ENCODE measurements at places on chromosomes 16 and 17. TPM values are rescaled to one million over a fixed set of nuclear protein-coding genes. Genes with fewer than 3 reads are reported as not detected.

DNA sequence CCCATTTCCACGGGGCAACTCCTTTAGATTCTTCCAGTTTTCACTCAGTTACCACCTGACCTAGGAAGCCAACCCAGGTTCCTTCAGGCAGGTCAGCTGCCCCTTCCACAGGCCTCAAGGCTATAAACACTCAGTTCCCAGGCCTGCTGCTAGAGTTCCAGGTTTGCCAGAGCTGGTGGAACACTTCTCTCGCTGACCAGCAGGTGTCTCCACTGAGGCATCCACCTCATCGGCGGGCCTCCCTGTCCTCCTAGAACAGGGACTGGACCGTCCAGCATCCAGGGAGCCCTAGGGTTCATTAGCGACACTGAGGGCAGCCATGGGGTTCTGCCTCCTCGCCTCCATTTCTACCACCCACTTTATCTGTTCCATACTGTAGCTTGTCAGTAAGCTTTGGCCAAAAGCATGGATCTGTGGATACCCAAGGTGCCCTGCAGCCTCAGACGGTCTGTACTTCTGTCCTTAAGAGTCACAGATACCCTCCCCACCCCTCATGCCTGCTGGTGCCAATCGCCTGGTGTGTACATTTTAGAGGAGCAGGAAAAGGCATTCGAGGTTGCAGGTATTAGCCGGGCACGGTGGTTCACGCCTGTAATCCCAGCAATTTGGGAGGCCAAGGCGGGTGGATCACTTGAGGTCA lies 29.0 kb downstream of the PIMREG start:
- H3K27ac ChIP-seq: no peak overlapping the region
- peak; percentile 40 for DNase-seq

GRCh38 chr16:56041556-56042140 lies 149.6 kb upstream of the GNAO1 start:
- no peaks in the 10 kb centered on the region for H3K36me3 ChIP-seq
- no peak overlapping the region for H3K4me3 ChIP-seq
- no peaks in the 10 kb centered on the region for H3K27me3 ChIP-seq
- peak; percentile 7 for DNase-seq
- no peaks in the 10 kb centered on the region for H3K4me1 ChIP-seq
- H3K27ac ChIP-seq: no peak overlapping the region

Gene TMEM220
- not detected for total RNA-seq

- peaks cover 41% of the 10 kb centered on the region for H3K4me1 ChIP-seq
- no peak overlapping the region for H3K27ac ChIP-seq
- H3K36me3 ChIP-seq: peaks cover 18% of the 10 kb centered on the region
- no peaks in the 10 kb centered on the region for H3K27me3 ChIP-seq
Measured at GRCh38 chr17:77328823-77329740, 188.3 kb downstream of the SEC14L1 start.

DNA sequence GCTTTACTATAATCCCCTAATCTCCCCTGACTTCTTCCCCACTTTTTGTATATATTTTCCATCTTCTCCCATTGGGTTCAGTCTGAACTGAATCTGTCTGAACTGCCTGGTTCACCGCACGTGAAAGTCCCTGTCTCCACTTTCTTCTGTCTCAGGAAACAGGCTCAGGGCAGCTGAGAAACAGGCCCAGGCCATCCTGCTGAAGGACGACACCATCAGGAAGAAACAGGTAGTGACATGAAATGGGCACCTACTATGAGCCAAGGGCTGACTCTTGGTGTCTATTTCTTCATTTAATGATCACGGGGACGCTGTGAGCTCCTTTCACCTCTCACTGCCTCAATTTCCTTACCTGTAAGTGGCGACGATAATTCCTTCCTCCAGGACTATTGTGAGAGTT lies 90.5 kb upstream of the HSBP1 start:
- H3K27me3 ChIP-seq: peaks cover 13% of the 10 kb centered on the region
- H3K36me3 ChIP-seq: no peaks in the 10 kb centered on the region
- no peak overlapping the region for H3K27ac ChIP-seq

Gene AXIN1
- total RNA-seq: 20.2 TPM

DNA sequence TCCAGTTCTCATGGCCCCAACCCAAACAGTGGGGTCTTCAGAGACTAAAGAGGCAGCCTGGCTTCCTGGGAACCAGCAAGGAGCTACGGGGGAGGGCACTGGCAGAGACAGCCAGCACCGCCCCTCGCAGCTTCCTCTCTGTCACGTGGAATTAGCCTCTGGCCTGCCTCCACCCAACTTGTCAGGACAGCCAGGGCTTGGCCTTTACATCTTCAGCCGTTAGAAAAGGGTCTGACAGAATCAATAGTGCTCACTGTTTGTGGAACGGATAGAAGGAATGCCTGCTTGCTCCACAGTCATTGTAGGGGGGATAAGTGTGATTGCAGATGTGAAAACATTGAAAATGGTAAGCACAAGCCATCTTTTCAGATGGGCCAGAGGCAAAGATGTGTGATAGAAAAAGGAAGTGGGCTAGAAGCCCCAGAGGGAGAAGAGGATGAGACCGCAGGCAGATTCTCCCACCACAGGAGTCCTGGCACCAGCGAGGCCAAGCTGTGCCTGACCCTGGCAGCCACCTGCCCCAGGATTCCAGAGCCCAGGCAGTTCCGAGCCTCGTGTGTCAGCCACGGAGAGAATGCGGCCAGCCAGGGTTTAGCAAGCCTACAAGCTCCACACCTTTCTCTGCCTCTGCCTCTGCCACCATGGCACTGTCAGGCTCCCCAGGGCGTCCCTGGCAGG lies 18.6 kb downstream of the GRIN2C start:
- no peak for DNase-seq
- H3K4me3 ChIP-seq: no peak overlapping the region
- H3K4me1 ChIP-seq: peaks cover 25% of the 10 kb centered on the region
- no peak overlapping the region for H3K27ac ChIP-seq
- H3K27me3 ChIP-seq: no peaks in the 10 kb centered on the region

GRCh38 chr17:6269478-6269877 lies 165.4 kb downstream of the AIPL1 start:
- peak; percentile 6 for DNase-seq
- no peaks in the 10 kb centered on the region for H3K4me1 ChIP-seq
- no peak overlapping the region for H3K27ac ChIP-seq
- H3K4me3 ChIP-seq: no peak overlapping the region
- peaks cover 23% of the 10 kb centered on the region for H3K27me3 ChIP-seq

DNA sequence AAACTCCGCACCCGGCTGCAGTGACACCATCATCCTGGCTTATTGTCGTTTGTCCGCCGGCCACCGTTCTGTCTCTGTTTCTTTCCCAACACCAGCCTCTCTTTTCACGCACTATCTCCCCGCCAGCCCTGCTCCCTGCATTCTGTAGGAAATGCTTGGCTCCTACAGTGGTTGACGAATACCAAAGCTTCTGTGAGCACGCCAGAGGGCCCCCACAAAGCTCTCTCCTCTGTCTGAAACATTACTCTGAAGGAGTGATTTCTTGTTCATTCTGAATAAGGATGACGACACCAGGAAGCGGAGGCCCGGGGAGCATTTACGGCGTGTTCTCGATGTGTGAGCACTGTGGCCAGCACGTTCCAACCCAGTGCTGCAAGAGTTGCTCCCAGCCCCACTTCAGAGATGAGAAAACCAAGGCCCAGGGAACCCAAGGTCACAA lies 58.8 kb downstream of the ADCY9 start:
- H3K27ac ChIP-seq: no peak overlapping the region
- H3K36me3 ChIP-seq: no peaks in the 10 kb centered on the region
- H3K4me1 ChIP-seq: peaks cover 20% of the 10 kb centered on the region
- H3K4me3 ChIP-seq: no peak overlapping the region
- H3K27me3 ChIP-seq: no peaks in the 10 kb centered on the region
- DNase-seq: no peak

DNA sequence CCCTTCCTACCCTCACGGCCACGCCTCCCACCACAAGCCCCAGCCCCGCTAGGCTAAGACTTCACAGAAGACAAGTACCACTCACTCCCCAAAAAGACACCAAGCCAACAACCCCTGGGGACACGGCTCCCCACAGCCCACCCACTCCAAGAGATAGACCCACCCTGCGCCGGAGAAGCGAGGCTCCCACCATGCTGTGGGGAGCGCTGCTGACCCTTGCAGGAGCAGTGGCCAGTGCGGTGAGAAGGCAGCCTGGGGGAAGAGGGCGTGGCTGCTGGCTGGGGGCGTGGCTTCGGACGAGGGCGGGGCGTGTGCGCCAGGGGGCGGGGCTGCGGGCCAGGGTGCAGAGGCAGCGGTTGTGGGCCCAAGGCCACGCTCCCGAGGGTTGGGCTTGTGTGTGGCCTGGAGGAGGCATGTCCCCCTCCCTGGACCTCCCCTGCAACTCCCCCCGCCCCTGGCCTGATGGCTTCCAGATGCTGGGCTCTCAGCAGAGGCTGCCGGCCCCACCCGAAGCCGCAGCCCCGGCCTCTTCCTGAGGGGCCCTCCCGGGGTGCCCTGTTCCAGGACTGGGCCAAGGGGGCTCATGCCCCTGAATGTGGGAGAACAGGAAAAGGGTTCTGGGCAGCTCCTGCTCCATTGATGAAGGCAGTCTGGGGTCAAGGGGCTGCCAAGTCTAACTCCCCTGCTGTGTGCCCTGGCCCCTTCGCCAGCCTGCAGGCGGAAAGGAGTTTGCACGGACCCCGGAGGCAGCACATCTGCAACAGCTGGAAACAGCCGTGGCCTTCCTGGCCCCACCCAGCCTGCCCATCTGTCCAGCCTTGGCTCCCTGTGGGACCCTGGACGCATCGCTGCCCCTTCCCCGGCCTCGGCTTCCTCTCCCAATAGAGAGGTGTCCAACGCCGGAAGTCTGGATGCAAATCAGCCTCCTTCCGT lies 9.1 kb downstream of the TFAP4 start:
- H3K27ac ChIP-seq: peak overlapping the region; percentile 29
- no peak overlapping the region for H3K4me3 ChIP-seq

GRCh38 chr16:71246309-71246708 lies 15.8 kb upstream of the HYDIN start:
- H3K27ac ChIP-seq: no peak overlapping the region
- no peaks in the 10 kb centered on the region for H3K36me3 ChIP-seq
- no peaks in the 10 kb centered on the region for H3K27me3 ChIP-seq
- no peak for DNase-seq
- H3K4me3 ChIP-seq: no peak overlapping the region

Data from HCT116 (cell line).